ENCODE measurements at places on chromosomes 16 and 17. TPM values are rescaled to one million over a fixed set of nuclear protein-coding genes. Genes with fewer than 3 reads are reported as not detected.

DNA sequence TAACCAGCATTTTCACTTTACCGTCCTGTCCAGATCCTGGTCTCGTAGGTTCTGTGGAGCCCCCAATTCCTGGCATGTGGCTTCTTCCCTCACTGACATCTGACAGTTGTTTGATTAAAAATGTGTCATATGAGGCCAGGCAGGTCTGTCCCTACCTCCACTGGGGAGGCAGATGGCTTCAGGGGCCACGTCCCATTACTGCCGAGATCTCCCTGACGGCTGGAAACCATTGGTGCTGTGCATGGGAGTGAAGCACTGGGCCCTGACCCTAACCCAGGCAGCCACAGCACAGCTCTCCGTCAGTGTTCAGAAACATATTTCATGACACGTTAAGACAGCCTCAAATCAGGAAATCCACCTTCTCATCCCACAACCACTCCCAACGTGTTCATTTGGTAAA lies 77.5 kb downstream of the GNAO1 start:
- peaks cover 26% of the 10 kb centered on the region for H3K4me1 ChIP-seq
- DNase-seq = no peak
- H3K36me3 ChIP-seq = no peaks in the 10 kb centered on the region
- H3K27ac ChIP-seq = no peak overlapping the region
- H3K4me3 ChIP-seq = no peak overlapping the region

DNA sequence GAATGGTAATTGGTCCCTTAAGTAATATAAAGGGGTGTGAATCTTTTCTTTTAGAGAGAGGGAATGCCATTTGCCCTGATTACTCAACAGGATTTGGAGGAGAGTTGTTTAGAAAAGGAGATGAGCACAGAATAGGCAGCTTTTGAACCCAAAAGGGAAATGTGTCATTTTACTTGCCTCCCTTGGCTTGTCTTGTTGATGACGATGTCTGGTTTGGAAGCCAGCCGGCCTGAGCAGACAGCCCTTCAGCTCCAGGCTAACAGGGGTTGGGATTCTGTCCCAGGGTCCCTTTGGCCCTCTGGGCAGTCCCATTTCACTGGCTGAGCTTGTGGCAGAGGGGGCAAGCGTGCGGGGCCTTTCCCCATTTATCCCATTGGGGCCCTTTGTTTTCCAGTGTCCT lies 22.3 kb upstream of the PRKAR1A start:
- peaks cover 12% of the 10 kb centered on the region for H3K27me3 ChIP-seq
- H3K4me3 ChIP-seq = no peak overlapping the region
- H3K27ac ChIP-seq = no peak overlapping the region
- no peaks in the 10 kb centered on the region for H3K36me3 ChIP-seq
- no peak for DNase-seq
- H3K4me1 ChIP-seq = no peaks in the 10 kb centered on the region

DNA sequence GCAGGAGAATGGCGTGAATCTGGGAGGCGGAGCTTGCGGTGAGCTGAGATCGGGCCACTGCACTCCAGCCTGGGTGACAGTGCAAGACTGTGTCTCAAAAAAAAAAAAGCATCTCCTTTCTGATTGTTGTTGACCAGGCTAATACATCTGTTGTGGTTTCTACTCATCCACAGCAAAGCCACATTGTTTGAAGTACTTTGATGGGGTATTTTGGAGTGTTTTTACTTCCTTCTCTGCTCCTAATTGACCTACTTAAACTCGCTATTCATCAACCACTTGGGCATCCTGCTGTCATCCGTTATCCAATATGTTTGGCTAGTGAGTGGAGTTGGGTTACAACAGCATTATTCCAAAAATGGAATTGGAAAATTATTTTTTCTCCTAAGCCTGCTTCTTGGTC lies 3.5 kb upstream of the CDC27 start:
- no peak overlapping the region for H3K27ac ChIP-seq
- H3K4me1 ChIP-seq = peaks cover 19% of the 10 kb centered on the region
- DNase-seq = no peak
- H3K36me3 ChIP-seq = no peaks in the 10 kb centered on the region
- H3K27me3 ChIP-seq = no peaks in the 10 kb centered on the region

GRCh38 chr16:15704545-15704987 lies 54.5 kb downstream of the NDE1 start:
- peaks cover 14% of the 10 kb centered on the region for H3K4me1 ChIP-seq
- no peak overlapping the region for H3K4me3 ChIP-seq
- H3K27ac ChIP-seq = no peak overlapping the region
- DNase-seq = no peak

GRCh38 chr17:57256708-57257112 lies 387 bp downstream of the MSI2 start:
- peaks cover 21% of the 10 kb centered on the region for H3K4me1 ChIP-seq
- DNase-seq = no peak
- peaks cover 1% of the 10 kb centered on the region for H3K36me3 ChIP-seq
- peak overlapping the region; percentile 81 for H3K4me3 ChIP-seq
- H3K27ac ChIP-seq = no peak overlapping the region

- no peak overlapping the region for H3K4me3 ChIP-seq
- H3K27ac ChIP-seq = no peak overlapping the region
- peaks cover 6% of the 10 kb centered on the region for H3K27me3 ChIP-seq
- H3K4me1 ChIP-seq = peaks cover 19% of the 10 kb centered on the region
Observed at GRCh38 chr17:48016112-48016511, 21.5 kb downstream of the COPZ2 start.

GRCh38 chr16:27628241-27628942 lies 78.4 kb downstream of the KATNIP start:
- H3K27ac ChIP-seq = no peak overlapping the region
- no peaks in the 10 kb centered on the region for H3K27me3 ChIP-seq
- peaks cover 14% of the 10 kb centered on the region for H3K4me1 ChIP-seq
- H3K36me3 ChIP-seq = peaks cover 9% of the 10 kb centered on the region

DNA sequence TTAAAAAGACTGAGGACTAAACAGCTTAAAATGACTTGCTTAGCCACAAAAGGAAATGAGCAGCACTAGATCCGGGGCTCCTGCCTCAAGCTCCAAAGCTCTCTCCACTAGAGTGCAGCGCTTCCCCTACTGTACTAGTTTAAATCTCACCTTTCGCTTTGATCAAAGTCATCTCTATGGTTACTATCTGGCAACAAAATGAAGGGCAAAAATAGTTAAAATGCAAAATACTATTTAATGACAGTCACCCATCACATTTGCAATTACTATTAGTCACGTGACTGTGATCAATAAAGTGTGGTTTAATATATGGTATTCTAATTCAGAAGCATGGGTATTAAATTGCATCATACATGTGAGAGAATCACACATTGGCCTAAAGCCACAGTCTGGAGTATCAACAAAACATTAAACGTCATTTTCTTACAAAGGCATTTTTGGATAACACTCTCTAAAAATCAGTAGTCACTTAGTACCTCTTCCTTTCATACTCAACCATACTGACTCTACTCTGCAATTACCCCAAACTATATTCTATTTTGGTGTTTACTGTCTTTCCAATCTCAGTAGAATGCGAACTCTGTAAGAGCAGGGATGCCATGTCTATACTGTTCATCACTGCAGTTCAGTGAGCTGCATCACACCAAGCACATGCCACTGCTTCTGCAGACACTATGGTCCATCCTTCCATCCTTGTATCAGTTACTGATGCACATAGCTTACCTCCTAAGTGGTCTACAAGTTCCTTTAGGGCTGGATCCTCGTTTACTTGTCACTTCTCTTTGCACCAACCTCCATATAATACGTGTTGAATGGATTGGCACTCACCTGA lies 6.2 kb downstream of the PSMD12 start:
- no peak overlapping the region for H3K4me3 ChIP-seq
- no peak for DNase-seq
- peaks cover 48% of the 10 kb centered on the region for H3K4me1 ChIP-seq
- no peak overlapping the region for H3K27ac ChIP-seq

DNA sequence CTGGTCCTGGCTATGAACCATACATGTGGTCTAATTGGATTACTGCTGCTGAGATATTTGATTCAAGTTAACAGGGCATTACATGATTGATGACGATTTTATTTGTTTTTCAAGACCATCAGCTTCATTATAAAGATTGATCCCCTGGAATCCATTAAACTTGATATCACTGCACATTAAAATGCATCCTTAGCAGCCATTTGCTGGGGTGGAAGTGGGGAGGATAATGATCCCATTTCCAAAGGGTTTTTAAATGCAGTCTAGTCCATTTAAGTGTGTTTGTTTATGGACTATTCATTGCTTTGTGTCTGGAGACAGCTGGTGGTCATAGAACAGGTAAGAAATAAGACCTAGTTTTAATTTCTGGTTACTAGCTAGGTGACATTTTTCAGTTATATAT lies 40.9 kb downstream of the ADAMTS18 start:
- no peak overlapping the region for H3K4me3 ChIP-seq
- H3K36me3 ChIP-seq = no peaks in the 10 kb centered on the region
- H3K27ac ChIP-seq = no peak overlapping the region
- no peaks in the 10 kb centered on the region for H3K4me1 ChIP-seq
- peaks cover 4% of the 10 kb centered on the region for H3K27me3 ChIP-seq

GRCh38 chr17:34620458-34620857 lies 41.1 kb downstream of the TMEM132E start:
- no peak overlapping the region for H3K4me3 ChIP-seq
- H3K27me3 ChIP-seq = peaks cover 19% of the 10 kb centered on the region
- no peaks in the 10 kb centered on the region for H3K36me3 ChIP-seq
- no peak for DNase-seq
- H3K4me1 ChIP-seq = no peaks in the 10 kb centered on the region
- no peak overlapping the region for H3K27ac ChIP-seq

GRCh38 chr16:70750893-70751467 lies 50.0 kb downstream of the VAC14 start:
- H3K4me3 ChIP-seq = peak overlapping the region; percentile 40
- H3K27me3 ChIP-seq = no peaks in the 10 kb centered on the region
- peak overlapping the region; percentile 90 for H3K27ac ChIP-seq
- no peak for DNase-seq

GRCh38 chr17:21029515-21029914 lies 13.3 kb downstream of the USP22 start:
- H3K27me3 ChIP-seq = no peaks in the 10 kb centered on the region
- H3K4me1 ChIP-seq = peaks cover 69% of the 10 kb centered on the region
- peaks cover 15% of the 10 kb centered on the region for H3K36me3 ChIP-seq
- H3K4me3 ChIP-seq = no peak overlapping the region

GRCh38 chr17:65218261-65218660 lies 81.1 kb downstream of the RGS9 start:
- peak overlapping the region; percentile 82 for H3K27ac ChIP-seq
- DNase-seq = no peak
- peaks cover 22% of the 10 kb centered on the region for H3K4me1 ChIP-seq
- no peaks in the 10 kb centered on the region for H3K27me3 ChIP-seq
- H3K36me3 ChIP-seq = peaks cover 5% of the 10 kb centered on the region
- H3K4me3 ChIP-seq = no peak overlapping the region

DNA sequence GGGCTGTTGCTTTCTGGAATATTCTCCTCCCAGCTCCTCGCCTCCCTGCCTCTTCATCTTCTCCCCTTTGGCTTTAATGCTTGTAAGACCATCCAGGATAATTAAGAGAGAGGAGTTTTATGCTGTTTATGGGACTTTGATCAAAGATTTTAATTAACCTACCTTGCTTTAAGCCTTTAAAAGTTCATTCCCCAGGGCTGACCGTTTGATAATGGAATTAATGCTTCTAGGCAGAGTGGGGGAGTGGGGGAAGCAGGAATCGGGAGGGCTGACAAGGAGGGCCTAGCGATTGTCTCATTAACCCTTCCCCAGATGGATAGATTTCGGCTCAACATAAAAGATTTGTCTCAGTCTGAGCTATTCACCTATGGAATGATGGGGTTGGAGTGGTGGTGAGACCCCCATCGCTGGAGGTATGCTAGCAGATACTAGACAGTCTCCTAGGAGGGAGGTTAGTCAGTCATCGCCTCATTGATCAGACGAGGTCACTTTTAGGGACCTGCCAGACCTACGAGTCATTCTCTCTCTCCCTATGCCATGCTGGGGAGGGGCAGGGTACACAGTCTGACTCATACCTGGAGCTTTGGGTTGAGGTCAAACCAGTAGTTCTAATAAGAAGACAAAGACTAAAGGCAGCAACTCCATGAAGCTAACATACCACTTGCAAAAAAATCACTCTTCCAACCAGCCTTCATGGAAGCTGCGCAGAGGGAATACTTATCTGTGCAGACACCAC lies 236.6 kb upstream of the NLRP1 start:
- H3K27ac ChIP-seq = no peak overlapping the region
- H3K27me3 ChIP-seq = peaks cover 15% of the 10 kb centered on the region
- H3K4me3 ChIP-seq = no peak overlapping the region
- H3K36me3 ChIP-seq = peaks cover 1% of the 10 kb centered on the region

DNA sequence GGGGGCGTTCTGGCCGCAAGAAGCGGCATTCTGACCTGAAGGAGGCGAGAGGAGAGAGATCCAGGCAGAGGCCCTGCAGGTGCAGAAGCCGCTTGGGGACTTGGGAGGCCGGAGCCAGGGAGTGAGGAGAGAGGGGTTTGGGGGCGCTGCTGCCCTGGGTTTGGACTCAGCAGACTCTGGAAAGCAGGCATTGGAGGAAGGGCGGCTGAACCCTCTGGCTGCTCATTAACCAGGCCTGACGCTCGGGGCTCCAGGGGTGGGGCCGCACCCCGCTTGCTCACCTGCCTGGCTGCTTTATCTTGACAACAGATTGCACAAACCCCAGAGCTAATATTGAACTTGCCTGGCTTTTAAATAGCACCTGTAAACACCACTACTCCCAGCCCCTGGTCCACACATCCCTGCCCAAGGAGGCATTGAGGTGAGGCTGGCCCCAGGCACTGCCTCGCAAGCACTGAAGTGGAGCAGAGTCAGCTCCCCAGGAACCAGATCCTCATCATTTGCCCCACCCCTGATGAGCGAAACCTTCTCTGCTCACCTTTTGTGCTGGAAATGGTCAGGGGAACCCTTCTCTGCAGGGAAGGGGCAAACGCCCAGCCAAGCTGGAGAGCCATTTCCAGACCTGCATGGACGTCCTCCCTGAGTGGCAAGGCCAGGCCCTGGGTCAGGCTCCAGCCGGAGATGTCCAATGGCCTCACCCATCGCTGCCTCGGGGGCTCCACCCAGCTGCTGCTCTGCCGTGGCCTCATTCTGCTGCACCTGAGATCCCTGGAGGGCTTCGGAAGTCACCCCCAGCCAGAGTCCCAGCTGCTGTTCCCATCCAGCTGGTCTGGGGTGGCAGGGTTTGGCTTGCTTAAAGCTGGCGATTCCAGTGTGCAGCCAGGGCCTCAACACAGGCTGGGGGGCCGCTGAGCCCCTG lies 190.2 kb upstream of the GSE1 start:
- H3K27me3 ChIP-seq = peaks cover 16% of the 10 kb centered on the region
- peak; percentile 83 for DNase-seq
- H3K4me1 ChIP-seq = peaks cover 7% of the 10 kb centered on the region
- H3K36me3 ChIP-seq = no peaks in the 10 kb centered on the region

- no peaks in the 10 kb centered on the region for H3K4me1 ChIP-seq
- H3K27ac ChIP-seq = no peak overlapping the region
- H3K4me3 ChIP-seq = no peak overlapping the region
- no peaks in the 10 kb centered on the region for H3K27me3 ChIP-seq
- DNase-seq = peak; percentile 64
- no peaks in the 10 kb centered on the region for H3K36me3 ChIP-seq
Observed at GRCh38 chr17:44932096-44932786, 15.3 kb downstream of the KIF18B start.

The ZNF688 gene
- 15.0 TPM for total RNA-seq

The CFAP97D1 gene
- total RNA-seq = not detected

The NOG gene
- total RNA-seq = 2.0 TPM

The CES1 gene
- total RNA-seq = not detected

The RAB37 gene
- total RNA-seq = not detected

The MRTFB gene
- 32.0 TPM for total RNA-seq

The CCL17 gene
- not detected for total RNA-seq

The TBC1D28 gene
- not detected for total RNA-seq

Data from chondrocyte (in vitro differentiated cells).